ENCODE measurements at places on chromosomes 4 and X.

DNA sequence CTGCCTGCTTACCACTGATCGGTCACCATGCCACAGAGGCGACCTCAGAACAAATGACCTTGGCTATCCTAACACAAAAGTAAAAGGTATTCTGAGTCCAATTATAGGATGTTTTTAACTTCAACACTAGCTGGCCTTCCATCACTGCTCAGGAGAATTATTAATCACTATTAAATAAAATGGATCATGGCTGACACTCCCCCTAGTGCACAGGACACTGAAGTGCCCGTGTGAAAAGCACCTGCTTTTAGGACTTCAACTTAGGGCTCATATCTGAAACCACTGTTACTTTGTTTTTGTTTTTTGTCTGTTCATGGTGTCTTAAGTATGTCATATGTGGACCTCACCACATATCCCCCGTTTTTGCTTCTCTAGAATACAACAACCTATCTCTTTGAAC is 33.9 kb downstream of the STX18 start:
- ATAC-seq, result peak; percentile 66

DNA sequence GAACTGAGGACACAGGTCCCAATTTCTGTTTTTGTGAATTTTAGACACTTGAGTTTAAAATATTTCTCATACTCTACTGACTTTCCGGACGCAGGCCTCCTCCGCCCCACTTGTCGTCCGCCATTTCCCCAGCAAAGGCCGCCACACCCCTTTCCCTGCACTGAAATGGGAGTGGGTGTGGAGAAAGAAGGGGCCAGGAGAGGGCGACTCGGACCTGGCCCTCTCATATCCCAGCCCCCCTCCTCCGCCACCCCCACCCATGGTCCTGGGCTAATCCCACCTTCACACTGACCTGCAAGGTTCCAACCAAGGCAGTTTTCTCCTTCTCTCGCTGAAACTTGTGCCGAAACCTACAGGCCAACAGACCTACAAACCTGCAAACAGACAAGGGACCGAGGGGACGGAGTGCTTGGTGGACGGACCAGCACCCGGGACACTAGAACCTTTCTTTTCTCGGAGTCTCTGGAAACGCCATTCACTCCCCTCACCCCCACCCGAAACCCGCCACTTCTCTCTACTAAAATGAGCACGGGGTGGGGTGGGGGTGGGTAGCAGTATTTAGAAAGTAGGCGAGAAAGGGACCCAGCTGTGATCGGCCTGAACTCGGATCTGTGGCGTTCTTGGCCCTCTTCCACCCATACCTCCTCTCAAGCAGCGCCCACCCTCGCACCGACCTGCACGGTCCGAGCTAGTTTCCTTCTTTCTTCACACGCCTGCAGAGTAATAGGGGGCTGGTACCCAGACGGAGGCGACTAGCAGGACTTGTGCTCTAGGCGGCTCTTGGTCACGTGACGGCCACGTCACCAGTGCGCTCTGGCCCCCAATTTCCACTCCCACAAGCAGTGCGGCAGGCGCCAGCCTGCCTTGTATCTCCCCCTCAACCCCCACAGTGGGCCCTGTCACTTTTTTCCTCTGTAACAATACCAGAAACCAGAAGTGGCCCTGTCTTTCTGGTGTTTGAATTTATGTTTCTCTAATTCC is at the start of gene ARMCX6:
ARMCX6 (minus strand) TSS at position 790 of the 981 bp plus-strand sequence. CDS start 1,380 bp downstream, outside the sequence.
- ATAC-seq, result peak; percentile 90

DNA sequence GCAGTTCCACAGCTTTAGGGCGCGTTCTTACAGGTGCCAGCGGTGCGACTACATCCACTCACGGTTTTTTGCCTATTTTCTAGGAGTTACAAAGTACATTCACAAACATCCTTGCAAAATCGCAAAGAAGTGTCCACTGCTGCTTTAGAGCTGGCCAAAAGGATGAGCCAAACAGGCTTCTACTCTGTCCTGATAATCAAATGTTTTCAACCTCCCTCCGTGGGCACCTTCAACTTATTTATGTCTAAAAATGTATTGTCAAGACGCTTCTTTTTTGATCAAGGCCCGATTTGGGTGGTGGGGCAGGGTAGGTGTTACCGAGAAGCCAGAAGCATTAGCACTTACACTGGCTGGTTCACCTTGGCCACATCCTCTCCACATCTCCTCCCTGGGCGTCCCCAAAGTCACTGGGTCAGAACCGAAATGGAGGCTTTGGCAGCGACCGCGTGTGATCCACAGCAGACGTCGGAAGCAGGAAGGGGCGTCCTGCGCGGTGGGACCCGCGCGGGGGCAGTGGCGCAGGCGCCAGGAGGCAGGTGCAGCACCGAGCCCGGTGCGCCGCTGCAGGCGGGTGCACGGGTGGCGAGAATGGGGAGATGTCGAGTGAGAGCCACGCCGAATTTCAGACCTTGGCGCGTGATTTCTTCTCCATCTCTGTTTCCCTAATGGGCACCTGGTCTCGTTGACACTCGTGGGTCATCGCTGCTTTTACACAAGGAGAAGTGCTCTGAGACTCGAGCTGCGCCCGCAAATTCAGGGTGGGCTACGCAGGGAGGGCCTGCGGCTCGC is 16.9 kb downstream of the NKX3-2 start:
- no peak for ATAC-seq

- ATAC-seq, result peak; percentile 39
Measured at GRCh38 chr4:154743683-154744340, at the start of gene LRAT. TSS of gene LRAT (plus strand) at chr4:154744000. CDS start at chr4:154744327, 327 bp downstream.

DNA sequence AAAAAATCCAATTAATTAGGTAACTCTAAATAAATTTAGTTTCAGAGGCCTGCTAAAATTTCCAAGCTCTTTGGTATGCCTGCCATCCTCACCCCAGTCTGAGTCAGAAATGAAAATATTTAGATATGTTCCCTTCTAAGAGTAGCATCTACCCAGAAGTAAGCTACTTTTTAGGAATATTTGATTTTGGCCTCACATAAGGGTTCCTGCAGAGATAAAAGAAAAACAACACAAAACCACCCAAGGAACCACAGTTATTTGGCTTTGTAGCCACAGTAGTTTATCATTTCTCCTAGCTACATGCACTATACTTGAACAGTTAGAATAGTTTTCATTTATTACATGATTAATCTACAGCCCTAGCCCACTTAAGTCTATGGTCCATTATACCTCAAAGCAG is 192.6 kb upstream of the FAM241A start:
- no peak for ATAC-seq

DNA sequence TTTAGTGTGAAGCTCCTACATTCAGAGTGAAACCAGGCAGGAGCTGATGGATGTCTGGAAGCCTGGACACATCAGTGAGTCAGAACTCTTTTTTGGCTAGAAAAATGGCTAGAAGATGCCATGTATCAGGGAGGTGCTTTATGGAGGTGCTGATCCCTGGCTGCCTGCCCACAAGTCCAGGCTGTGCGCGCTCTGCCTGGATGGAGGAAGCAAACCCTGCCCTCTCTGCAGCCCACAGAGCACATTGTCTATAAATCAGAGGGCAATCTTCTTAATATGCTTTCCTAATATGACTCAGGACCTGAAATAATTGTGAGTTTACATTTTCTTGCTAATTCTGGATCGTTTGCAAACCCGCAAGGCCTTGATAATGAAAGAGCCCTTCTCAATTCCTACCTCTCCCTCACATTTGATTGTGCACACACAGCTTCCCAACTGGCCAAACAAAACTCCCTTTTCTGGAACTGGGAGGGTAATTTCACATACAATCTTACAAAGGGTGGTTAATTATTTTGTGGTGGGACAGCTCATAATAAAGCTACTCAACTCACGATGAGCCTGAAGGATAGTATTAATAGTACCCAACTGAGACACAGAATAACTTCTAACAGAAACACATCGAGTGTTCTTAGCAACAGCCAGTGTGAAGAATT is 11.7 kb downstream of the MFAP3L start:
- ATAC-seq, result peak; percentile 96

- ATAC-seq, result no peak
Measured at GRCh38 chr4:65170768-65171514, 499.3 kb downstream of the EPHA5 start.

DNA sequence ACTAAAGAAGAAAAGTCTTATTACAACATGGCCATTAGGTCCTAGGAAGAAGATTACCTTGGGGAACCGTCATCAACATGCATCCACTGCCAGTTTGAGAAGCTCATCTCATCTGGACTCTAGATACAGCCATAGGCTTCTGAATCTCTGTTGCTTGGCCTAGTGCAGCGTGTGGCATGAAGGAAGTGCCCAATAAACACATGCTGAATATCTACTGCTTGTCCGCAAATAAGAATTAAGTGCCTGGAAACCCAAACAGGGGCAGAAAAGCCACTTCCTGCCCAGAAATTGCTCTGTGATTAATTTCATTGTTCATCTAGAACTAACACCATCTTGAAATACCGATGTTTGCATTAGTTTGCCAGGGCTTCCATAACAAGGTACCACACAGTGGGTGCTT is 241.1 kb upstream of the KLF3 start:
- ATAC-seq, result no peak

GRCh38 chr4:42483426-42484379 is 86.4 kb downstream of the SHISA3 start:
- ATAC-seq, result peak; percentile 39

DNA sequence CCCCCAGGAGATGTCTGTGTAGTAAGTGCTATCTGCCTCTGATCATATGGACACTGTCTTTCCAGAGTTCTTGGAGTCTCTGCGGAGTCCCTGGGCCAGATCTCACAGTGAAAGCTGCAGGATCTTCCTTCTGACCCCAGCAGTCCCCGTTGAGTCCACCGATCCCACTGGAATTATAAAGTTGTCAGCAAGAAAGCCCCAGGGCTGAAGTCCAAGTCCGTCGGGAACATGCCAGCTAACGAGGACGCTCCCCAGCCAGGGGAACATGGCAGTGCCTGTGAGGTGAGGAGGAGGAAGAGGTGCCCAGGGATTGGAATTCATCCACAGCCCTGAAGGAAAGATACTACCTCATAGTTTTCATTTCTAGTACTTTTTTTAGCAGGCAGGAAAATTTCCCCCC is 9.3 kb downstream of the ZNF81 start:
- ATAC-seq, result no peak

DNA sequence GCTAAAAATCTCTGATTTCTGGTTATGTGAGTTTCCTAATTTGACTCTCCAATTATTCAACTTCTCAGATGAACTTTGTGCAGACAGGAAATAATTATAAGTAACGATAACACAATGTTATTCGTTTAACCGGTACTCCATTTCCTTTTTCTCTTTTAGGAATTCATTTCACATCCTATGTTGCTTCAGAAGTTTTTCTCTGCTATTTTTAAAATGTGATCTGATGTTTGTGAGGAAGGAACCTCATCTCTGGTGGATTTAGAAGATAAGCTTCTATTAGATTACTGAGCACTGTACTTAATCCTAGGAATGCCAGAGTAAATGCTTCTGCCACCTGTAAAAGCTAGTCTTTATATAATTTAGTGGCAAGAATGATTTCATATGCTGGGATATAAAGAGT is 116.0 kb upstream of the ETNPPL start:
- no peak for ATAC-seq

GRCh38 chr4:145735347-145735675 is 55.4 kb downstream of the C4orf51 start:
- peak; percentile 69 for ATAC-seq

DNA sequence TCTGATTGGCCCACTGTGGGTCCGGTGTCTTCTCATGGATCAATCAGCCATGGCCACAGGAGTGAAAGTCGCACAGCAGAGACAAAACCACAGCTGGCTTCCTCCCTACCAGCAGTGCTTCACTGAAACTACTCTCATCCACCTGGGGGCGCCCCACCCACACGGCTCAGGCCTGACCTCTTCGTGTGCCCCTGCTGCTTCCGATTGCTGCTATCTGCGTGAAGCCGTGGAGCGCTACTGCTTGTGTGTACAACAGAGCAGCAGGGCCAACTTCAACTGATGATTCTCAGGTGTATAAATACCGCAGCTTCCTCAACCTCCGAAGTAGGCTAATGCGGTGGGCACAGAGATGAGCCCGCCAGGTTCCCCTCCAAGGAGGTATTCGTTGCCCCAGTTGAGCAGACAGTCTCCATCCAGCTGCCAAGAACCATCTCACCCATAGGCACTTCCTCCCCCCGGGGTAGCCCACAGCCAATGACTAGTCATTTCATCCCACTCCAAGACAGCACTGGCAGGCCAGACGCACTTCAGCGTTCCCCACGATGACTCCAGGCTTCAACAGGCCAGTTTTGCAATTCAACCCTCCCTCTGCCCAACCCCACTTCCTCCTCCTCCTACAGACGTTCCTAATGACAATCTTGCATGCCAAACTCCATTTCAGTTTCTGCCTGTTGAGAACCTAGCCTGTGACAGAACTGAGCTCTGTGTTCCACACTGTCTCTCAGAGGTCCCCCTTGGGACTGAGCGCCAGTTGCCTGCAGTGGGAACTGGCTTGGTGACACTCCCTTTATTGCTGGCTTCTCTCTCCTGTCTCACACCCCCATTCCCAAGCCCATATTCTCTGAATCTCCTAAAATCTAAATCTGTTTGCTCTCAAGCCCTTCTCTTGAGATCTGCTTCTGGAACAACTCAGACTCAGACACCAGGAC is 41.3 kb upstream of the ATP6AP2 start:
- ATAC-seq, result peak; percentile 31

- peak; percentile 88 for ATAC-seq
Measured at GRCh38 chr4:152515678-152516077, 20.2 kb downstream of the FBXW7 start.

GRCh38 chrX:15269618-15270521 is at the start of gene ASB9:
TSS of gene ASB9 (minus strand) at chrX:15270083. CDS start at chrX:15269874, 209 bp downstream.
- peak; percentile 92 for ATAC-seq

DNA sequence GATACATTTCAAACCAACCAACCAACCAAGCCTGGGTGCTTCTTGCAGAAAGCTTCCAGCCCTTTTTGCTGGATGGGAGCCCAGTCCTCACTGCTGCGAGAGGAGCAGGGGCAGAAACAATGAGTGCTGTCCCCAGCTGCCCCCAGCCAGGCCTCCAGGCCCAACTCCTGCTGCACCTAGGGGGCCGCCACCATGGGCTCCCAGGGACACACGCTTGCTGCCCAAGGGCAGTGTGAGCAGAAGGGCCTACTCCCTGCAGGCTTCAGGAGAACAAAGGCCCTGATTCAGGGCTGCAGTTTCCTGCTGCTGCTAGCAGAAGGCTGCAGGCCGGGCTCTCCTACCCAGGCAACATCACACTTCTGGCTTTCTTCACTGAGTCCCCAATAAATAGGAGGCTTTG is 37.7 kb upstream of the ENPP6 start:
- no peak for ATAC-seq

DNA sequence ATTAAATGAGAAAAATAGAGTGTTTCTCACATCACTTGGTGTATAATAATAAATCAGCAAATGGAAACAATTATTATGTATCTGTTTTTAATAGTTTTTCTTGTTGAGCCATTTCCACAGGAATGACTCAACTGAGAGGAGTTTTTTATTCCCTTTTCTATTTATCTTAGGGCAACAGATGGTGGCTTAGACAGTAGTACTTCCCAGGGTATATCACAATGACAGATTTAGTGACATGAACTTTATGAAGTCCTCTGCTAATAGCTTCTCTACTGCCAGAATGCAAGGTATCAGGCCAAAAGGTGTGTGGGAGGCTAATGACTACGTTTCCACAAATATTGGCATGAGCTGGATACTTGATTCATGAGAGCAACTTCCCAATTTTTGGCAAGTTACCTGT is 126.7 kb downstream of the HTR2C start:
- ATAC-seq, result 0 out of 3 replicates have a peak, but pooled peaks have one; percentile 44

- no peak for ATAC-seq
Measured at GRCh38 chr4:47721892-47722575, 115.8 kb downstream of the CORIN start.

GRCh38 chrX:142828129-142828528 is 197.6 kb upstream of the SPANXN4 start:
- ATAC-seq, result no peak

GRCh38 chrX:119871245-119871598 is 311 bp downstream of the RNF113A start:
- ATAC-seq, result peak; percentile 37

- ATAC-seq, result no peak
Measured at GRCh38 chr4:149398993-149399392, 416.6 kb downstream of the IQCM start.

- ATAC-seq, result peak; percentile 98
Measured at GRCh38 chr4:166594326-166594946, 639.9 kb downstream of the SPOCK3 start.
